ENCODE measurements at places on chromosomes 5 and 9.

- no peak for DNase-seq
Measured at GRCh38 chr9:99340281-99340680, 118.2 kb downstream of the SEC61B start.

- DNase-seq: peak; percentile 45
Measured at GRCh38 chr5:55226027-55226933, 835 bp downstream of the MCIDAS start.

- DNase-seq: no peak
Measured at GRCh38 chr9:74497748-74498620, 849 bp downstream of the RORB start.

DNA sequence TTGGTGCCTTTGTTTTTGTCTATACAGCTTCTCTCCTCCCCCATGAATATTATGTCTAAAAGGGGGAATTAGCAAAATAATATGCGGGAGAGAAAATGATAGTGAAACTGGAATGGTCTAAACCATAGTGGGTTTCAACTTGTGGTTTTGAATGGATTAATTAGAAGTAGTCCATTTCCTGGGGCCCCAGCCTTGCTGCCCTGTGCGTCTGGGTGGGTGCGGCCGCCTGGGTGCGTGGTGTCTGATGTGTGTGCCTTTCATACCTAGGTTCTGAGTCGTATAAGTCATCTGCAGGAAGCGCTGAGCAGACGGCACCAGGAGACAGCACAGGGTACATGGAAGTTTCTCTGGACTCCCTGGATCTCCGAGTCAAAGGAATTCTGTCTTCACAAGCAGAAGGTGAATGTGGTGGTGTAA lies 120.0 kb upstream of the CACNA1B start:
- DNase-seq: peak; percentile 53

DNA sequence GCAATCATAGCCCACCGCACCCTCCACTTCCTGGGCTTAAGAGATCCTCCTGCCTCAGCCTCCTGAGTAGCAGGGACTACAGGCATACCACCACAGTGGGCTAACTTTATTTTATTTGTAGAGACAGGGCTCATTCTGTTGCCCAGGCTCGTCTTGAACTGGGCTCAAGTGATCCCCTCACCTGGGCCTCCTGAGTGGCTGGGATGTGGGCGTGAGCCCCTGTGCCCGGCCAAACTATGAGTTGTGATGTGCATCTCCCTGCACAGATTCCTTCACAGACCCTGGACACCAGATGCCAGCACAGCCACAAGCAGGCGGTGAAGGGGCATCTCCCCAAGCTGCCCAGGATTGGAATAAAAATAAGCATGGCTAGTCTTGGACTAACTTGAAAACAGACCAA lies 244.9 kb upstream of the IRX1 start:
- DNase-seq: no peak

DNA sequence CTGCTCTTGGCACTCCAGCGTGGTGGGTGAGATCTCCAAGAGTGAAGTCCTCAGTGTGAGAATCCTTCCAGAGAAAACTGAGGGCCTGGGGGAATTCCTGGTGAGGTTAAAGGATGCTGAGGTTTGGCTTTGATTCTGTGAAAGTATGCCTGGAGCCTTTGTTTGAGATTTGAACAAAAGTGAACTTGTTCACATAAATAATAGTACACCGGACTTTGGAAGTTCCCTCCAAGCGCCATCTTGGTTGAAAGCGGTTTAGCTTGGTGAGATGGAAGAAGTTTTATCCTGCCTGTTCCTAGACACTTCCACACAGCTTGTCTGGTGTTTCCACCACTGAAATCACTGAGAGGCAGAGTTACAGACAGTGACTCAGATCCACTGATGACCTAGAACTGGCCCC lies 286.4 kb downstream of the NTRK2 start:
- DNase-seq: no peak

DNA sequence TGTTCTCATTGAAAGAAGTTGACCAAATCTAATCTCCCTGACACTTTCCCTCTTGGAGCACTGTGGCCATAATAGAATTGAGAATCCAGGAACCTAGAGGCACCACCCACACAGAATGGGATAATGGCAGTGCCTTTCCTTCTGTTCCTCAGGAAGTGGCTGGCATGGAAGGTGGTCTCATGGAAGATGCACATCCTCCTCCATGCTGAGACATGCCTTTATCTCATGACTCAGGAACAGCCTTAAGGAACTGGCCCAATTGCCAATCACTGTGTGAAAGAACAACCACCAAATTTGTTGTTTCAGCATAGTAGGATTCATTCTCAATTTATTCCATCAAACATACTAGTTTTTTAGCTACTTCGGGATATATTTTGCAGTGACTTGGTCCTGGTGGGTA lies 137.5 kb upstream of the RASGRF2 start:
- no peak for DNase-seq

GRCh38 chr9:115211413-115212124 lies 93.6 kb upstream of the TNC start:
- no peak for DNase-seq

GRCh38 chr5:174307656-174308271 lies 262.3 kb downstream of the NSG2 start:
- no peak for DNase-seq

- peak; percentile 10 for DNase-seq
Measured at GRCh38 chr9:79701651-79702050, 129.9 kb downstream of the TLE4 start.

DNA sequence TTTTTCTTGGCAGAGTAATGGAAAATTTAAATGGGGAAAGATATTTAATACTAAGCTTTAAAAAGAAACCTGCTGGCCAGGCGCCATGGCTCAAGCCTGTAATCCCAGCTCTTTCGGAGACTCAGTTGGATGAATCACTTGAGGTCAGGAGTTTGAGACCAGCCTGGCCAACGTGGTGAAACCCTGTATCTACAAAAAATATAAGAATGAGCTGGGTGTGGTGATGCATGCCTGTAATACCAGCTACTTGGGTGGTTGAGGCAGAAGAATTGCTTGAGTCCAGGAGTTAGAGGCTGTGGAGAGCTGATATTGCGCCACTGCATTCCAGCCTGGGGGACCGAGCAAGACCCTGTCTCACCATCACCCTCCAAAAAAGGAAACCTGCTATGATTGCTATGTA lies 32.8 kb downstream of the TUT7 start:
- no peak for DNase-seq

- DNase-seq: no peak
Measured at GRCh38 chr5:111143910-111144309, 51.8 kb downstream of the WDR36 start.

DNA sequence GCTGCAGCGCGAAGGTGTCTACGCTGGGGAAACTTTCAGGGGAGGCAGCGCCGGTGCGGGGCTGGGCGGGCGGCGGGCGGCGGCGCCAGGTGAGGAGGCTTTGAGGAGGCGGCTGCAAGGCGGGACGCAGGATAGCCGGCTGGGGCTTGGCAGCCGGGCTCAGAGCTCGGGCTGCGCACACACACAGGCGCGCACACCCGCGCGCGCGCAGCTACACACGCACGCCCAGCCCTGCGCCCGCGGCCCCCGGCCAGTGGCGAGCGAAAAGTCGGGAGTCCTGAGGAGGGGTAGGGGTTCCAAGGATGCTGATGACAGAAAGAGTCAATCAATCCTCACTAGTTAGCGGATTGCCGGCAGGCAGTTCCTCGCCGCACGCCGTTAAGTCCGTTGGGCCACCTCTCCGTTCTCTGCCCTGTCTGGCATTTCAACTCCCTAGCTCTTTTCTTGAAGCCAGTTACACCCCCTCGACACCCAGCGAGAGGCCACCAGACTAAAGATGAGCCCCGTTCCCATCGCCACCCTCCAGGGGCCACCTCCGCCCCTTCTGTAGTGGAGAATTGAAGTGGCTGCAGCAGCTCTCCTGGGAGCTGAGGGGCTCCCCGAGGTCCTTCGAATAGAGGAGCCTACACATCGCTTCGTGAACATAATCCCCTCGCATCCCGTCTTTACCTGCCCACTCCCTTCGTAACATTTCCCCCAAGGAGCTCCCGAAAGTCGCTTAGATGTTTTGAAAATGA lies 1640.3 kb upstream of the C9orf72 start:
- DNase-seq: no peak

DNA sequence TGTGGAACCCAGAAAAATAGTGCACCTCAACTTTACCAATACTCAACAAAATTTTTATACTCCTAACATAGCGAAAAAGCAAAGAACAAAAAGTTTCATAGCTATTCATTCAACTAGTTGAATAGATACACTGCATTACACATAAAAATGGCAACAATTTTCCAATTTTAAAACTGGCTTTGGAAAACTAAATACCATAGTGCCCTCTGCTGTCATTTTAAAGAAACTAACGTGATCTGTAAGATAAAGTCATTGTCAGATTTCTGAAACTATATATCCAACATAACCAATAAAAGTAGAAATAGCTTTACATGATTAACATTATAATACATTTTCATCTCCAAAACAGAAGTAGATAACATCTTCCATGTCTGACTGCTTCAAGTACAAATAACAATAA lies 31.6 kb downstream of the DTWD2 start:
- DNase-seq: no peak

GRCh38 chr5:4883360-4883759 lies 256.8 kb upstream of the ADAMTS16 start:
- no peak for DNase-seq

- no peak for DNase-seq
Measured at GRCh38 chr9:126419475-126419874, 92.8 kb downstream of the MVB12B start.

DNA sequence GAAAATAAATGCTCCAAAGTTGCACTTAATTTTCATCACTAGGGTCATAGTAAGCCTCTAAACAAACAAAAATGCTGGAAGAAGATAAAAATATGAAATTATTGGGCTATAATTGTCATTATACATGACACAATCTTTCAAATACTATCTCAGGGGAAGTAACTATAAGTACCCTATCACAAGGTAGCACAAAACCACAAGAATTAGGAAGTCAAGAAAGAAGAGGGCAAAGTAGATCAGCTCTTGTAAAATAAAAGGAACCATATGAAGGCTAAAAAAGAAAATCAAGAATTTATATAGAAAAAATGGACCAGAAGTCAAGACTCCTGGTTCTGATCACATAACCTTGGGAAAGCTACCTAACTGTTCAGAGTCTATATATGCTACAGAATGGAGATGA lies 48.1 kb downstream of the DIAPH1 start:
- no peak for DNase-seq

Data from CD4-positive, alpha-beta T cell treated with Interleukin-12 subunit alpha and Interleukin-12 subunit beta, for 1 hour (primary cell).